Stimulated activated CD4-positive, alpha-beta T cell treated with anti-CD3 and anti-CD28 coated beads, Interleukin-15, amount 100 ng/mL, for 1 hour (primary cell): ENCODE measurements at places on chromosomes 1 and 21.

GRCh38 chr1:208924928-208925327, 658.6 kb upstream of the CAMK1G start:
- no peak for DNase-seq

DNA sequence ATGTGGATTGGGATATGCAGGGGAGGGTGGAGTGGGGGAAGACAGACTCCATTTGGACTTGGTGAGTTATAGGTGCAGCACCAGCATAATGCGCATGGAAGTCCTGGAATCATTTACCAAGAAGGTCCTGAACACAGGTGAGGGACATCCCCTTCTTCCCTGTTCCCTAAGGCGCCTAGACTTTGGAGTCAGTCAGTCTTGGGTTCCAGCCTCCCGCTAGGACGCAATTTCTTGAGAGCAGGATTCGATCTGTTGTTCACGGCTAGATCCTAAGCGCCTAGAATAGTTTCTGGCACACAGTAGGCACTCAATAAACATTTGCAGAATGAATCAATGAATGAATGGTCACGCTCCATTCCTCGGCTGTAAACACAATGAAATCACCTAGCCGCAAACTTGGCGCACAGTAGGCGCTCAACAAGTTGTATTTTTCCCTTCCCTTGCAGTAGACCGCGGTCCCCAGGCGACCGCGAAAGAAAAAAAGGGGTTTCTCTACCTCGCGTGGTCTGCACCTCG, 1.0 kb upstream of the AK4 start:
- no peak for DNase-seq

DNA sequence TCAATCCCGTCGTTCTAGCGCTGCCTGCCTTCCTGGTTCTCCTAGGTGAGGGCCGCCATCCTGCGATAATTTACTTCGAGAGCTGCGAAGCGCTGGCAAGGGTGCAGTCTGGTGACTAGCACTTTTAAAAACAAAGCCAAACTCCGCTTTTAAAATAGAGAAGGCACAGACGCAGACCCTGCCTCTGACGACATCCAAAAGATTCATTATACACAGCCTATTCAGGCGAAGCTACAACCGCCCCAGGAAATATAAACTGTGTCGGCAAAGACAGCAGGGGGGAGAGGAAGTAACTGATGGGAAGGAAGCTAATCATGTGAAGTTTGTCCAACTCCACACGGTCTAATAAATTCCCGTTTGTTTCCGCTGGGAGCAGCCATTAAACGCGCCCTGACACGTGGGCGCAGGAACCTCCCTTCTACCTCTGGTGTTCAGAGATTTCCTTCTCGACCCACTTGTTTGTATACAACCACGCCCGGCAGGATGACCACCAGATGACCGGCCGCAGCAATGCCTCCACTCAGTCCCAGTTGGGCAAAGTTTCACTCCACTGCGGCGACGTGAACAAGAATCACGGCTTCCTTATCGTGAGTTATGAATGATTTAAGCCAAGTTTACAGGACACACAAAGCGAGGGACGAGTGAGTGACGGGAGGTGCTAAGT, 1.3 kb downstream of the GNG12 start:
- no peak for DNase-seq

GRCh38 chr1:6574025-6574620, 5.7 kb upstream of the ZBTB48 start:
- DNase-seq, result no peak

- DNase-seq, result no peak
Measured at GRCh38 chr1:19363536-19364152, 51.5 kb downstream of the SLC66A1 start.

- no peak for DNase-seq
Measured at GRCh38 chr21:37166733-37167132, 93.7 kb downstream of the TTC3 start.

DNA sequence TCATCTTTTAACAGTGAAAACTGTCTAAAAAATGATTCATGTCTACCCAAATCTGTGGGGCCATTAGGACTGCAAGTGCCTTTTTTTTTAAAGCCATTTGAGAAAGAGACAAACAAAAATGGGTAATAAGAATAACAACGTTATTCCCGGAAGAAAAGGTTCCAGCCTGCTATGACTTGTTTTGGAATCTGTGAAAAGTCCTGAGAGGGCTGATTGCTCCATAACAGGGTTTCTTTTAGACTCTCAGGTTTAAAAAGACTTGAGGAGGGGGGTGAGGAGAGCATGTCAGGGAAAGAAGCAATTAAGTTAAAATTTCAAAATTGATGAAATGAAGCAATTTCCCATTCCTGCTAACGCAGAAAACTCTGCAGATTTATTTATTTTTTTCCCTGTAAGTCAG, 56.4 kb downstream of the CACHD1 start:
- no peak for DNase-seq

- no peak for DNase-seq
Measured at GRCh38 chr1:101311146-101311920, 74.5 kb downstream of the S1PR1 start.

- DNase-seq, result no peak
Measured at GRCh38 chr1:232012773-232013386, 386.3 kb downstream of the DISC1 start.

GRCh38 chr1:3610527-3611169, 660 bp downstream of the MEGF6 start:
- DNase-seq, result no peak

GRCh38 chr1:208100906-208101305, 143.3 kb downstream of the PLXNA2 start:
- DNase-seq, result no peak

GRCh38 chr1:56958526-56958925, 7.3 kb downstream of the C8B start:
- no peak for DNase-seq

- no peak for DNase-seq
Measured at GRCh38 chr21:16264319-16264718, 534.5 kb downstream of the USP25 start.

GRCh38 chr1:207988326-207989165, 77.6 kb upstream of the CD34 start:
- no peak for DNase-seq

GRCh38 chr1:211750599-211750998, 75.2 kb upstream of the NEK2 start:
- DNase-seq, result no peak

GRCh38 chr1:77065693-77066342, 153.4 kb downstream of the PIGK start:
- DNase-seq, result no peak

GRCh38 chr1:203796236-203796605, 798 bp downstream of the ZBED6 start:
- DNase-seq, result no peak

GRCh38 chr1:39283858-39284257, 79.4 kb downstream of the MACF1 start:
- no peak for DNase-seq

GRCh38 chr1:147238053-147238902, 4.2 kb upstream of the CHD1L start:
- DNase-seq, result no peak

DNA sequence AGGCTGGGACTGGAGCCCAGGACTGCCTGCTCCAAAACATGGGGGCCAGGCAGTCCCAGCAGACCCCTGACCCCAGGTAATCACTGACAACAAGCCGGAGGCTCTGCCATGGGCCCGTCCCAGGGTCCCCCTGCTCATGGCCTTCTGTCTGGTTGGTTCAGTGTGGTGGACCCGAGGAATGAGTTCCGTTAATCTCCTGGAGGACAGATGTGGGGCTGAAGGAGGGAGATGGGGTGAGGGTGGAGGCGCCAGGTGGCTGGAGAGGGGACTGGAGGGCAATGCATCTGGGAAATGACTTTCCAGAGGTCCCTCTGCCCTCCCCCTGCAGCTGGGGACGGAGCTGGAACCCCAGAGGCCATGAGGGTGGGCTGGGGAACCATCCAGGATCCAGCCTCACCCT, 103.2 kb downstream of the EBNA1BP2 start:
- no peak for DNase-seq

- DNase-seq, result no peak
Measured at GRCh38 chr1:231986631-231987336, 360.2 kb downstream of the DISC1 start.

GRCh38 chr1:213689260-213689659, 298.5 kb upstream of the PROX1 start:
- DNase-seq, result no peak

DNA sequence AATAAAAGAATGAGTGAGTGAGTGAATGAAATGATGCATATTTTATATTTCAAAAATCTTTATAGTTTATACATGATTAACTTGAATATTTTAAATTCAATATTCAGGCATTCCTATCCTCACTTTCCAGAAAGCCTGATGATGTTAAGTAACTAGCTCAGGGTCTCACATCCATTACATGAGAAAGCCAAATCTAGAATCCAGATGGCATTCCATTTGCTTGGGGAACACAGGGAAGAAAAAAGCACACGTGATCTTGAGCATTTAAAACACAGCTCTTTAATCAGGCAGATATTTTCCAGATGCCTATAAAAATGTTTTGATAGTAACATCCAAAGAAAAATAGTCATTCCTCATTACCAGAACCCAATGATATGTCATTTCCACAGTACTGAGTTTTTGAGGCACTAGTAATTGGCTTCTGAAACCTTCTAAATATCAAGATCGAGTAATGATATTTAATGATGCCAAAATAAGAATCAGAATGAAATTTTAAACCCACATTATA, 291.9 kb downstream of the DSCAM start:
- DNase-seq, result no peak

DNA sequence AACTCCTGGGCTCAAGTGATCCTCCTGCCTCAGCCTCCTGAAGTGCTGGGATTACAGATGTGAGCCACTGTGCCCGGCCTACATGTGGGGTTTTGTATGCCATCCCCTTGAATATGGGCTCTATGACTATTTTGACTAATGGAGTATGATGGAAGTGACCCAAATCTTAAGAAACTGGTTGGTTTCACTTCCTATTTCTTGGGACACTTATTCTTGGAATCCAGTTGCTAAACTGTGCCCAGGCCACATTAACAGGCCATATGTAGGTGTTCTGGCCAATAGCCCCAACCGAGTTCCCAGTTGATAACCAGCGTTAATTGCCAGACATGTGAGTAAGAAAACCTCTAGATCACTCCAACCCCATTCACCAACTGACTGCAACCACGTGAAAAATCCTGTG, 36.3 kb upstream of the CLIC4 start:
- no peak for DNase-seq

- DNase-seq, result no peak
Measured at GRCh38 chr21:29184037-29184436, 53.6 kb downstream of the MAP3K7CL start.

DNA sequence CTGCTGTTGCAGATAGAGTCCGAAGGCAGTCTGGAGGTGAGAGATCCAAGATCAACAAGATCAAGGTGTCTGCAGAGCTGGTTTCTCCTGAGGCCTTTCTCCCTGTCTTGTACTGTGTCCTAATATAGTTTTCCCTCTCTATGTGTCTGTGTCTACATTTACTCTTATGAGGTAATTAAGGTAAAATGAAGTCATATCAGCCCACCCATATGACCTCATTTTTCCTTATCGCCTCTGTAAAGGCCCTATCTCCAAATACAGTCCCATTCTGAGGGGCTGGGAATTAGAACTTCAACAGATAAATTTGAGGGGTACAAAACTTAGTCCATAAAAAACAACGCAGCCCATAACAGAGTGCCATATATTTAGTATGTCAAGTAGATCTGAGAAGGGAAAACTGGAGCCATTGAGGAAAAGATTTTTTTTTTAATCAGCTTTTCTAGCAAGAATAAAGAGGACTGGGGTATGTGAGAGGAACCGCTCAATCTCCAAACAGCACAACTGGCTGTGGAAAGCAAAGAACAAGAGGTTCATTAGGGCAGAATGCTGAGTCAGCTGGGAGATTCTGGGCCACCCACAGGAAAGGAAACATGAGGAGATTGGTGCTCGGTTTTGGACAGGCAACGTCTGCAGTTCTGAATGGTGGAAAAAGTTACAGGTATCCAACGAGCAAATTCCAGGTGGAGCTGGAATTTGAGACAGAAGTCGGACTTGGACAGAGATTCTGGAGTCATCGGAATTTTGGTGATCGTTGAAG, 65.7 kb downstream of the MAP3K21 start:
- no peak for DNase-seq

- no peak for DNase-seq
Measured at GRCh38 chr1:26784023-26784871, 3.5 kb upstream of the PIGV start.

- no peak for DNase-seq
Measured at GRCh38 chr1:7561331-7561921, 209.7 kb upstream of the VAMP3 start.

- no peak for DNase-seq
Measured at GRCh38 chr1:237671262-237671661, 219.5 kb downstream of the ZP4 start.

DNA sequence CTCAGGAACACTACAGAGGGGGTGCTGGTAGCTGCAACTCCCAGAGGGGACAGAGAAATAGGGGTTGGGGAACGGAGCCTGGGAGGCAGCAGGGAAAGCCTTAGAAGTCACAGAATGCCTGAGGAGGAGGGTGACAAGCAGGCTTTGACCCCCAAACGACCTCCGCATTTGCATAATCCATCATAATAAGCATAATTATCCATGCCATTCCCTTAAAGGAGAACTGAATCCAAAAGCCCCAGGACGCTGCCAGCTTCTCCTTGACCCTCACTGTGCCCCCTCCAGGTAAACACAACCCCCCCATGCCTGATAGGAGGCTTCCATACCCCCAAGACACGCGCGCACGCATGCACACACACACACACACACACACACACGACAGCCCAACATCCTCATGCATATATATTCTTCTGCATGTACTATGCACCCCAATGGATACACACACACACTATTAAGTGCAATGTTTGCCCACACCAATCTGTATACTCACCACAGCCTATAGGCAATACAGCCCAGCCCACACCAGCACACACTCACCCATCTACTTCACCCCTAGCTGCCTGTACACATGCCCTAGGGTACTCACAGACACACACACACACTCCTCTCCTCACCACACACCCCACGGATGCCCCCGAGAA, 27.8 kb downstream of the SDC3 start:
- no peak for DNase-seq

DNA sequence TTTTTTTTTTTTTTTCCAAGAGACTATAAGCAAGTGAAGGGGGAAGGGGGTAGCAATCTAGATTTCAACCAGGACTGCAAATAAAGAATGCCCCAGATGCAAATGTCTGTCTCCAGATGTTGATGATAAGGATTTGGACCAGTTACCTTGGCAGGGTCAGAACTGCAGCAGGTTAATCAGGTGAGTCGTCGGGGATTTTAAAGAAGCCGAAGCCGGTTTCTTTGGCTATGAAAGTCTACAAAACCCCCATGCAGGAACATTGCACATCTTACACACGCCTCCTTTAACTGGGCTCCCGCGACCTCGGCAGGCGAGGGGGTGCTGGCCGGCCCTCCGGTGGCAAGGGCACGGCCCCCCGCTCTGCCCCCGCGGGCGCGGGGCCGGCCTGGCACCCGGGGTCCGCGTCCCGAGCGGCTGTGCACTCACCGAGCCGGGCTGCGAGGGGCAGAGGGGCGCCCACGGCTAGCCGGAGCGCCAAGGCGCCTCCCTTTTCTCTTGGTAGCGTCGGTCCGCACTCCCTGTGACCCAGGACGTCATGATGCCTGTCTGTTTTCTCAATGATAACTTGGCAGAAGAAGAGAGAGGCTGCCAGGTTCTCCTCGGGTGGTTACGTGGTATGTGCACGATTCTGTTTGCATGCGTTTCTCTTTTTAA, 366.3 kb upstream of the ESRRG start:
- DNase-seq, result no peak
